ENCODE measurements at places on chromosomes 16 and 17.

DNA sequence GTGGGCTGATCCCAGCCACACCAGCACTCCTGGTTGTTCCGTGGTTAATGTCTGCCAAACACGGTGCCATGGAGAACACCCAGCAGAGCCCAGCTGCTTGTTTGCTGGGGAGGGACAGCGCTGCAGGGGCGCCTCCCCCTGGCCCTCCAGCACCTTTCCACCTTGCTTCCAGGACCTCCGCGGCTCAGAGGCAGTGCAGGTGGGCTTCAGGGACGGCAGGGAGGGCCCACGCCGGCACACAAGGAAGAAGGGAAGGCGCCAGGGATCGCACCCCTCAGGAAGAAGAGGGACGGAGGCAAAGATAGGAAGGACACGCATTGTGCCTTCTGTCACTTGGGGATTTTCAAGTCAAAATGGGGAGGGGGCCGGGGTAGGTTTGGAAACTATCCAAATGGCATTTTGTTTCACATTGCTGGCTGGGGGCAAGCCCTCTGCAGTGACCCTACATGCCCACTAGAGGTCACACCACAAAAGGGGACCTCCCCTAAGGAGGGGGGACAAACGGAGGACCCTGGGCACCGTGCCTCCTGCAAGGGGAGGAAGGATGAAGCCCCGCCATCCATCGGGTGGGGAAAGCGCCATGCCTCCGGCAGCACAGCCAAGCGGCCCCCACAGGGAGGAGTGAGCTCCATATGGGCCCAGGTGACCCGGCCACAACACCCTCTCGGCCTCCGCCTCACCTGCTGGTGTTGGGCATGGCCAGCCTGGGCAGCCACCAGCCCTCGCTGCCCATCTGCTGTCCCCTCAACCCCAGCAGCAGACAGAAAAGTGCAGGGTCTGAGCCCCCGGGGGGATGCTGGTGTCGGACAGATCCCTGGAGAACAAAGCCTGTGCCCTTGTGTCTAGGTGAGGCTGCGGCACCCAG is 7.5 kb upstream of the C16orf95 start:
- DNase-seq = peak; percentile 87

DNA sequence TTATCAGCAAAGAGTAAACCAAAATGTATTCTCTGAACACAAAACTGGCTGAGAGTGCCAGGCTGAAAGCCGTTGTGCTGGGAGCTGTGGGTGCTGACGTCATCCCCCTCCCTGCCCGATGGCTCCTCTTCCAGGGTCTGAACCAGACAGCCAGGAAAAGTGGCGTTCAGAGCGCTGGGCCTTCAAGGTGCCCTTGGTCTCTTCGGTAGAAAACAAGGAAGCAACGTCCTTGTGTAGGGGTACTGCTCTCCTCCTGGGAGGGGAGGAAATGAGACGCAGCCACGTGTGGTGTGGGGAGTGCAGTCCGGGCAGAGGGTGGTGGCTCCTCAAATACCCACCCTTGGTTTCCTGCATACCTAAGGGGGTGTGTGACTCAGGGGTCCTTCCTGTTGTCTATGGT is 394.7 kb downstream of the SEC14L1 start:
- DNase-seq = peak; percentile 39

- DNase-seq = no peak
These were observed 31.0 kb downstream of the CD300A start for GRCh38 chr17:74497471-74497870.

GRCh38 chr17:3544365-3544764 is 13.2 kb downstream of the TRPV3 start:
- peak; percentile 38 for DNase-seq

GRCh38 chr16:27327586-27327915 is 13.8 kb downstream of the IL4R start:
- DNase-seq = no peak

DNA sequence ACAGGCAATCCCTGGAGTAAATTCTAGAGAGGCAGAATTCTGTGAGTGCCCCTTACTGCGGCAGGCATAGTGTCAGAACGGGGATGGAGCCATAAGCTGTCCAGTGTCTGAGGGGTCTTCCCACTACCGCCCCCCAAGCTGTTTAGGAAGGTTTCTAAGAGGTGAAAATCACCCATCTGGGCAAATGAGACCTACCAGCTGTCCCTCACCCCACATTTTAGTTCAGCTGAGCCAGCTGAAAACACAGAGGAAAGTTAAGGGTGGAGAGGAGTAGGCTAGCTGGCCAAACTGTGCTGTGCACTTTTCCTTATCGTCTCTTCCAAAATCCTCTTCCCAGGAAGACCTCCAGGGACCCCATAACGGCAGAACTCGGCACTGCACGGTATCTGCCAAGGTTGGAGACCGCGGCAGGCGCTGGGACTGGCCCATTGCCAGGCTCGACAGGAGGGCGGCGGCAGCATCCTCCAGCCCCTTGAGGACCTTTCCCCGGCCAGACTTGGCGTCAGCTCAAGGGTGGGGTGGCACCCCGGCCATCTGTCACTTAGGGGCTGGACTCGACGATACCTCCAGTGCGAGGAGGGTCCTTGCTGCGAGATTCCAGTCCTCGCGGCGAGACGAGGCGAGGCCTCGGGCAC is 955 bp downstream of the ACLY start:
- peak; percentile 70 for DNase-seq
